ENCODE measurements at places on chromosomes 4 and X. TPM values are rescaled to one million over a fixed set of nuclear protein-coding genes. Genes with fewer than 3 reads are reported as not detected.

GRCh38 chr4:4990329-4990728 lies 28.9 kb downstream of the CYTL1 start:
- no peak for DNase-seq

DNA sequence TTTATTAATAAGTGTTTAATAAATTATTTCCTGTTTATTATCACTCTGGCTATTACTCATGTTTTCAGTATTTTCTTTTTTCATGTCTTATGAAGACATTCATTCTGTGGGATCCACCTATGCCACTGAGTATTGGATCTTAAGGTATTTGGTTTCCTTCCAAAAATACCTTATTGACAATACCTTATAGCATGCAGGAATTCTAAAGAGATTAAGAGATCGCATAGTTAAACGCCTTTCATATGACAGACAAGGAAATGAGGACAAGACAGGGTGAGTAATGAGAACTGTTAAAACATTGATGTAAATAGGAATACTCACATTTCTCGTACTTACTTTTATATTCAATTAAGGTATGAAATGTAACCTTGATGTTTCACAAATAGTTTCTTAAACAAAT lies 38.2 kb upstream of the TMPRSS11B start:
- no peak for DNase-seq

GRCh38 chr4:151760002-151760401 lies 805 bp downstream of the GATB start:
- no peak for DNase-seq

BEX1 gene
- total RNA-seq: 56.3 TPM

SRPX gene
- 381 TPM for total RNA-seq
